ENCODE measurements at places on chromosomes 5 and 9.

GRCh38 chr9:86405086-86405491, 50.9 kb upstream of the TUT7 start:
- no peak for DNase-seq

GRCh38 chr9:126615245-126615790, 1.6 kb downstream of the LMX1B start:
- DNase-seq: no peak

GRCh38 chr5:123485275-123485674, 26.7 kb upstream of the CSNK1G3 start:
- DNase-seq: no peak

DNA sequence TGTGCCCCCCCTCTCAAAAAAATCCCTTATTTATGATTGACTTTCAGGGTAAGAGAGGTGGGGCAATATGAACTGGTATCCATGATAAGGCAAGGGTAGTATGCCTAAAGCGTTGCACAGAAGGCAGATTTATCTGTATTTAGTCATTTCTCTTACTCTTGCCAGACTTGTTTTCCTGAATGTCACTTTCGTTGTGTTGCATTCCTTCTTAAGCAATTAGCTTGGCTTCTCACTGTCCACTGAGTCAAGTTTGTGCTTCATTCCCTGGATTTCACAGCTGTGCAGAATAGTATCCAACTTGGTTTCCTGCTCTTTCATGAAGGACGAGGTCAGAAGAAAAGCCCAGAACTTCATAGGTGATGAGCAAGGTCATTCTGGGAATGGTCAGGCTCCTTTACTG, 301.5 kb upstream of the ACTBL2 start:
- DNase-seq: no peak

DNA sequence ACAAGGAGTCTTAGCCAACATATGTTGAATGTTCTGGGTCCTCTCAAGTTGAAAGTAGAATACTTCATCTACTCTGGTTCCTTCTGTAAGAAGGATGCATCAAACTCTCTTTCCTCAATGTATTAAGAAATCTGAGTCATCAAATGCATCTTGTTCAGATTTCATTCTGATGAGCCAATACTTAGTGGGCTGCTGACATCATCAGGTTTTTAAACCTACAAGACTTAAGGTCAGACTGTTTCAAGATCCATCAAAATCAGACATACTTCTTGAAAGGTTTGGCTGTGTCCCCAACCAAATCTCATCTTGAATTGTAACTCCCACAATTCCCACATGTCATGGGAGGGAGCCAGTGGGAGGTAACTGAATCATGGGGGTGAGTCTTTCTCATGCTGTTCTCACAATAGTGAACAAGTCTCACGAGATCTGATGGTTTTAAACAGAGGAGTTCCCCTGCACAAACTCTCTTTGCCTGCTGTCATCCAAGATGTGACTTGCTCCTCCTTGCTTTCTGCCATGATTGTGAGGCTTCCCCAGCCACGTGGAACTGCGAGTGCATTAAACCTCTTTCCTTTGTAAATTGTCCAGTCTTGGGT, 168.8 kb downstream of the RAPGEF6 start:
- peak; percentile 61 for DNase-seq

DNA sequence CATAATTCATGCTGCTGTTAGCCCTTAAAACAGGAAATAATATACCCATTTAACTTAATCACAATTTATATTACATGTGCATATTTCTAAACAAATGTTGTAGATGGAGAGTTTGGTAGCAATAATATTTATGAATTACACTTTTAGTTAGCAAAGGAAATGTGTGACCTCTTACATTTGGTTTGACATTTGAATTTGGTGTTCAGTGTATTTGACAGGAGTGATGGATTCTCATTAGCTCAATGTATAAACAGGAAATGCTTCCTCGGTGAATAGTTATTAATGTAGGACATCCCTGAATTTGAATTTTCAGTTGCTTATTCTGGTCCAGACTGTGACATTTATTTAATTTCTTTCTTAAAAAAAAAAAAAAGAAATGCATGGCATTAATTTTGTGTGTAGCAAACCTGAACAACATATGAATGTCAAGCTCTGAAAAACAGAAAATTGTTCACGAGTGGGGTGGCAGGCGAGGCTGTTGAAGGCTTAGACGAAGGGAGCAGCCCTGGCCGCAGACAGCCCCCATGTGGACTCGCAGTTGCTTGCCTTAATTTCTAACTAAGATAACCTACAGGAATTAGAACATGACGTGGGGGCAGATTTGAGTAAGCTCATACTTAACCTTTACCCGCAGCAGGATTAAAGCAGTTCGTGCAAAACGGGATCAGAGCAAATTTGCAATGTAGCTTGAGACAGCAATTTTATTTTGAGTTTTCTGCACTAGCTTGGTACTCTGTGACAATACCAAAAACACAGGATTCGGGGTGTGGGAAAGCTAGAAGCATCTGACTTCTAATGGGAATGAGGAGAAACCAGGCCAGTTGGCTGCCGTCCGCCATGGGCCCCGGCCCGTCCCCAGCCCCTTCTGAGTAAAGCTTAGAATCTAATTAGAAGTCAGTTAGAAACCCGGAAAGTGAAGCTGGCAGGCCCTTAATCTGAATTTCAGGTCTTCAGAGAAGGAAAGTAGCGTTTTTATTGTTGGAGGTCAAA, 134.3 kb downstream of the MACROH2A1 start:
- no peak for DNase-seq

DNA sequence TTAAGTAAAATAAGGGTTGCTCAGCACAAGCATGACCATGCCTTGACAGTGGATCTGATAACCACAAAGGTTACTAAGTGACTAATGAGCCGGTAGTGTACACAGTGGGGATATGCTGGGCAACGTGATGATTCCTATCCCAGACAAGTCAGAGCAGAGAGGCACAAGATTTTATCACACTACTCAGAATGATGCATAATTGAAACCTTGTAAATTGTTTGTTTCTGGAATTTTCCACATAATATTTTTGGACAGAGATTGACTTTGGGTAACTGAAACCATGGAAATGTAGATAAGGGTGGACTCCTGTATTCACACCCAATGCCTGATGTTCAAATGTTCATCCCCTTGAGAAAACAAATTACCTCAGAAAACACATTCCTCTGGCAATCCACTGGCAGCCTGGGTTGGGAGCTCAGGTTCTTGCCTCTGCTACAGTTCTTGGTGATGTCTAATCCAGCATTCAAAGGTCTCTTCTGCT, 16.2 kb upstream of the ERAP1 start:
- DNase-seq: peak; percentile 88

- DNase-seq: no peak
Observed at GRCh38 chr9:36092509-36093215, 43.9 kb upstream of the GLIPR2 start.

- no peak for DNase-seq
Observed at GRCh38 chr5:100542086-100542485, 6.9 kb downstream of the FAM174A start.

DNA sequence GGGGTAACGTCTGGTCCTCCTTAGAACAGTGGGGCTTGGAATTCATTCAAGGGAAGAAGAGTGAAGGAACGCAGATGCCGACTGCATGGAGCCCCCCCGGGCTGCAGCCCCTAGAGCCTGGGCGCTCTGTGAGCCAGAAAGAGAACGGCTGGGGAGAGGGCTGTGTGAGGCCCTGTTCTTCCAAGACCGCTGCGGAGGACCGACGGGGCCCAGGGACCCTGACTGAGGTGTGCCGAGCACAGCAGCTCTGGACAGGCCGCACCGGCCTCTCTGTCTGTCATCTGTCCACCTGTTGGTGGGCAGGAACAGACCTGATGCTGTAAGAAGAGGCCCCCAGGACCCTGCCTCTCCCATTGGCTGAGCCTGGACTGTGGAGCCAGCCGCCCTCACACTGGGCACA, 7.7 kb upstream of the NOTCH1 start:
- no peak for DNase-seq

DNA sequence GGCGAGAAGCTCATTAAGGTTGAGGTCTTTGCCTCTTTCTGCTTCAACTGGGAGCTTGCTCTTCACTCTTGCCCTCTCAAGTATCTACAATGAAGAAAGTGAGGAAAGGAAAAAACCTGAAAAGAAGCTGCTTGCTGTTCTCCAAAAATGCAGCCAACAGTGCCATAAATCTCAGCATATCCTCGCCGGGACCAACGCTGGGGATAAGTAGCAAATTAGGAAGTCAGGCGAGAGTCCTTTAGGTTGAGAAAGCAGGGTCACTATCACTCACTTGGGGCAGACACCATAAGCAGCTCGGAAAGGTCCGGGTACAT, 399 bp downstream of the NUP155 start:
- no peak for DNase-seq

GRCh38 chr5:72265032-72265877, 54.8 kb downstream of the MRPS27 start:
- DNase-seq: no peak

All from RCC 7860 (cell line).